ENCODE measurements at places on chromosomes 7 and 10.

GRCh38 chr10:113610631-113611601 is 52.9 kb downstream of the NRAP start:
- no peak for DNase-seq

DNA sequence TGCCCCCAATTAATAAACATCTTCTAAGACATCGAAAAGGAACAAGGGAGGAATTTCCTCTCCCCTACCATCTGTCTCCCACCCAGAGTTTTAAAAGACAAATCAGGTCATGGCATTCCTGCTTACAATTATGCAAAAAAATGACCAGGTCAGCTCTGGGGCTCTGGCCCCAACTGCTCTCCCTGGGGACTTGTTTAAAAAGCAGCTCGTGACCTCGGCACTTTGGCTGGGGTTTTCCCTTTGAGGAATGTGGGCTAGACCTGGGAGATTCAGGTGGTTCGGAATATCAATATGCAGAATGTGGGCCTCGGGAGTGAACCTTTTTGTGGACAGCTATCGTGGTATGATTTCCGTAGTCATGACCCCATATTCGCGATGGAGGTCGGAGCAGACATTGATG is 648 bp upstream of the RADIL start:
- DNase-seq, result no peak

DNA sequence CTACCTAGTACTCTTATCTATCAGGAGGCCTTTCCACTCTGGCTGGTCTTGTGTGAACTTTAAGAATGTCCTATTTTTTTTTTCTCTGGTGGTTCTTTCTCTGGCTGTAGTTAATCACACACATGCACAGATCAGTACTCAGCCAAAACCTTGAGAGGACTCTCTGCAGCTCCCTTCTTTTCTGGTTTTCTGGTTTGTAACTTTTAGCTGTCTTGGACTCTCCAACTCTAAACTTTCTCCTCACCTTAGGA is 54.9 kb upstream of the HELLS start:
- no peak for DNase-seq

GRCh38 chr10:11424456-11425295 is 186.8 kb downstream of the USP6NL start:
- DNase-seq, result no peak

DNA sequence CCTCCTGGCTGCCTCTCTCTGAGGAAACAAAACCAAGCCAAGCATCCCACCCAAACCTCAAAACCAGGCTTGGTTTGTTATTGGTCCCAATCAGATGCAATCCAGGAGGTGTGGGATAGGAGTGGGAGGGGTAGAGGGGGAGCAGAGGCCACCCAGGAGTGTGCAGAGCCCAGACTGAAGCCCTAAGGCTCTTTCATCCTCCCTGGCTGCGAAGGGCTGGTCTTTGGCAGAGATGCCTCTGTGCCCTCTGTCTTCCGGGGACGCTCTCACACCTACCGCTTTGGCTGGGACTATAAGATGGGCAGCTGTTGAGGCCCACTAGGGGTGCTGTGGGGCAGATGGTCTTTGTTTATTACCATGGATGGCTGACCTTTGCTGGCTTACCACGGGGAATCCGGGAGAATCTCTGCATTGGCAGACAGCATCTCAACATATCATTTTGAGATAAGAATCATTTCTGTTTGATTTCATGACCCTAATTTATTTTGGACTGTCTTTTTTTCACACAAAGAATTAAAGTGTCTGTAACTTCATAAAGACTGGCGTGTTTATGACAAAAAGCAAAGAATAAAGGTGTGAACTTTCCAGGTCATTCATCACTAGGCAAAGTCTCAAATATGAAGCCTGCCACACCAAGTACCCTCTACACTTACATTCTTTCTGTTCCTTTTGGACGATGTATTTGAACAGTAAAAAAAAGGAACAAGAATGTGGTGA is 6.5 kb upstream of the DENND2A start:
- no peak for DNase-seq

GRCh38 chr7:157877298-157878090 is 540.7 kb downstream of the DNAJB6 start:
- no peak for DNase-seq

DNA sequence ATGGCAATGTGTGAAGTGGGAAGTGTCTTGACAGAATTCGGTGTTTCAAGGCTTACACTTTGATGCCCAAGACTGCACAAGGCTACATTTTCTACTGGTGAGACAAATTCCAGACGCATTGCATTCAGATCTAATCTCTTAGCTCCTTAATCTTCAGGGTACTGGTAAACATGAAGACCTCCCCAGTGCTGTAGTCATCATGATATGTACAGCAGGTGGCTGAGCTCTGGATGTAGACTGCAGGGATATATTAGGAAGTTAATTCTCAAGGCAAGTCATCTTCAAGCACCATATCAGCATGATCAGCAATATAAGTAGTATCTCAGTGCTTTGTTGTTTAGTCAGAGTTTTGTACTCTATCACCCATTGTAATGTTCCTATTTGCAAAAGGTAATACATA is 61.8 kb downstream of the IKZF1 start:
- no peak for DNase-seq
